ENCODE measurements at places on chromosomes 7 and 10.

DNA sequence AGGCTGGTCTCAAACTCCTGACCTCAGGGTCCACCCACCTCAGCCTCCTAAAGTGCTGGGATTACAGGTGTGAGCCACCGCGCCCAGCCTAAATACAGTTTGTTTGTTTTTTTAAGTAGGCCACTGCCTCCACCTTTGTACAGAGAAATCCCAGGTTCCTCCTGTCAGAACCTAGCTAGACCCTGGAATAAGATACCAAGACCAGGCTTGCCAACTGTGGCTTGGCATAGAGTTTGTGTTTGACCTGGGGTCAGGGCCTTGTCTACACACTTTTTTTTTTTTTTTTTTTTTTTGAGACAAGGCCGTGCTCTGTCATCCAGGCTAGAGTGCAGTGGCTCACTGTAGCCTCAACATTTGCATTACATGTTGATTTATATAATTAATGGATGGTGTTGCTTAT lies 34.3 kb upstream of the DNAH11 start:
- DNase-seq: no peak

DNA sequence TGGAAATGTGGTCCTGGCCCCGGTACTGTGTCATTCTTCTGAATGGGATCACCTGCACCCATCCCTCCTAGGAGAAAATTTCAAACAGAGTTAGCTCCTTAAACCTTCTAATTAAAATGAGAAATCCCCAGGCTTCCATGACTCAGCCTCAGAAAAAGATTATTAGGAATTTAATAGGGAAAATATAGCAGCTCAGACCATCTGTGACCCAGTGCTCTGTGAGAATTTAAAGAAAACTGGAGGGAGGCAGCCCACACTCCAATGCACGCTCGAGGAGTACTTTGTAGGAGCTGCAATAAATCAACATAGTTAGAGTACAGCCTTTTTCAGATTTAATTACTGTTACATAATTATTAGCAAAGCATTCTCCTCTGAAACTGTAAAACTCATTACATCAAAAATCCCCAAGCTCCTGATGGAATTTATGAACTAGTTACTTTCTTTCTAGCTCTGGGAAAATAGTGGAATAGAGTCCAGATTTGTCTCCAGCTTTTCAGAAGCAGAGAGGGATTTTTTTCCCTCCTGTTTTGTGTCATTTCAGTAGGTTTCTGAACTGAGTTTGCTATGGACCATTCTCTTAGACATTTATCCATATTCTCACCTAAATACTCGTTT lies 30.1 kb downstream of the NEUROD6 start:
- no peak for DNase-seq

DNA sequence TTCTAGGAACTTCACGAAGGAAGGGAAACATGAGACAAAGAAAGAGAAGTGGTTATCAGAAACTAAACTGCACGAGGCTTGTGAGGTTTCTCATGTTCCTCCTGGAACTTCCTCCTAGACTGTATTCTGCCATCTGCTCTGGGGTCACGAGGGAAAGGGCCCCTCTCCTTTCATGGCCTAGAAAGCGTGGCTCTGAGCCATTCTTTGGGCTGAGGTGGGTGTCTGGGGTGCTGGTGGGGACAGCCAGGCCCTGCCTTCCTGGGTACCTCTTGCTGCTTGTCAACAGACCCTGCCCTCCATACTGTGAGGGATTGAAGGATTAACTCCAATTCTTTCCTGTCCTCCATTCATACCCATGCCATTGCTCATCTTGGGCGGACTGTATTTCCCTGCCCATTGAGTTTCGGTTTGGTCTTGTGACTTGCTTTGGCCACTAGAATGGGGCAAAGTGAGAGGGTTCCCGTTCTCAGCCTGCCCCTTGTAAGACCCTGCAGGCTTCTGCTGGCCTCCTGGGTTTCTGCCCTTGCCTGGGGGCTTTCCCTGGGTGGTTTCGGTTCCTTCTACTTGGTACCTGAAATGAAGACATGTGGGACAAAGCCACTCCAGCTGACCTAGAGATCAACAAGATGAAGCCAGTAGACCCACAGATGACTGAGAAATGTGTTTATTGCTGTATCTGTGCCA lies 14.9 kb upstream of the GIMAP8 start:
- DNase-seq: no peak

DNA sequence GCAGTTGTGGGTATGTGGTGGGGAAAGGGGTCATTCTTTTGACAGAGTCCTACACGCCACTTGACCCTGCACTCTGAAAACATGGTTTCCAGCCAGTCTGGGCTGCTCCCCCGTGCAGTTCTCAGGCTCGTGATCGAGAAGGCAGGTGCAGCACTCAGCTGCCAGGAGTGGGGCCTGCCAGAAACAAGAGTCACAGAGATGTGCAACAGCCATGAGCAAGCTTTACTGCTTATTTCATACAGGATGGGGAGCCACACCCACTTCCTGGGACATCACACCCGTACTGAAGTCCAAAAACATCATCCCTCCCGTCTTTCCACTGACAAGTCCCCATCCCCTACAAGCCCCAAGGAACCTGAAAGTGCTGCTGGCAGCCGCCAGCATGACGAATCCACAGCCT lies 9.3 kb downstream of the ATG9B start:
- DNase-seq: no peak

DNA sequence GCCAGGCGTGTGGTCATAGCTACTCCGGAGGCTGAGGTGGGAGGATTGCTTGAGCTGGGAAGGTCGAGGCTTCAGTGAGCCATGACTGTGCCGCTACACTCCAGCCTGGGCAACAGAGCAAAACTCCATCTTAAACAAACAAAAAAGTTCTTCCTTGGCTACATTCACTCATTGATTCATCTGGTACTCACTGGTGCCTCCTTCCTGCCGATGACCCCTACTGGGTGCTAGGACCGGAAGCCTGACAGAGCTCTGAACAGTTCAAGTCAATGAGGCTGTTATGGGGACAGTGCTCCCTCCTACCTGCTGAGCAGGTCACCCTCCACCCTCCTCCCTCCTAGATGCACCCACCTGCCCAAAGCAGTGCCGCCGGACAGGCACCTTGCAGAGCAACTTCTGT lies 4.9 kb downstream of the PCOLCE start:
- no peak for DNase-seq

DNA sequence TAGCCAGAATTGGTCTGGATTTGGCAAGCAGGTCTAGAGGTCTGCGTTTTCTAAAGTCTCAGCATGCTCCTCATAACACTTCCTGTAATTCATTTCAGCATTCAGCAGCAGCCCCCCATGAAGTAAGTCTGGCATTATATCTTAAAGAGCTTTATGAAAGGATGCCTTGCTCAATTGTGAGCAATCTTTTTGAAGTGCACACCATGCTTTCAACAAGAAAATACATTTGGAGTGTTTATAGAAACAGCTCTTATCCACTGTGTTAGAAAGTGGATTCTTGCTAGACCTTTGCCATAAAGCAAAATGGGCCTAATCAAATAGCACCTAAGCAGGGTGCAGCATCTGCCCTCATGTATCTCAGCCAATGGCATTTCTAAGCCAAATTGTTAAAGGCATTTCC lies 378.0 kb upstream of the AKR1E2 start:
- no peak for DNase-seq

DNA sequence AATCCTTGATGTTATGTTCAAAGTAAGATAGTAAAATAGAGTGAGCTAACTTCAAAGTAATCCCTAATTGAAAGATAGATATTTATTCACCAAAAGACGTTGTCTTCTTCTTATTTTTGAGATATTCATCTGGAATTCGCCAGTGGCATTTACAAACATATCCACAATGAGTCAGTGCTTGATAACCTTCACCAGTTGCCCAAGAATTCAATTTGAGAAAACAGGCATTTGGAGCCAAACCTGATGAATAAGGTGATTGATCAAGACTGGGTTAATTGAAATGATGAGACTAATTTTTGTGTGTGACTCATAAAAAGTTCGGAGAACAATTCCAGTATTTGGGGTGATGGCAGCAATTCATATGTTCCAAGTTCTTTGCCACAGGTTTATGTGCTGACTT lies 344.0 kb downstream of the ARL4A start:
- DNase-seq: no peak

- DNase-seq: no peak
Observed at GRCh38 chr7:506921-507622, 12.6 kb downstream of the PDGFA start.

GRCh38 chr7:27220440-27220955 lies 20.6 kb upstream of the HOXA13 start:
- DNase-seq: no peak

DNA sequence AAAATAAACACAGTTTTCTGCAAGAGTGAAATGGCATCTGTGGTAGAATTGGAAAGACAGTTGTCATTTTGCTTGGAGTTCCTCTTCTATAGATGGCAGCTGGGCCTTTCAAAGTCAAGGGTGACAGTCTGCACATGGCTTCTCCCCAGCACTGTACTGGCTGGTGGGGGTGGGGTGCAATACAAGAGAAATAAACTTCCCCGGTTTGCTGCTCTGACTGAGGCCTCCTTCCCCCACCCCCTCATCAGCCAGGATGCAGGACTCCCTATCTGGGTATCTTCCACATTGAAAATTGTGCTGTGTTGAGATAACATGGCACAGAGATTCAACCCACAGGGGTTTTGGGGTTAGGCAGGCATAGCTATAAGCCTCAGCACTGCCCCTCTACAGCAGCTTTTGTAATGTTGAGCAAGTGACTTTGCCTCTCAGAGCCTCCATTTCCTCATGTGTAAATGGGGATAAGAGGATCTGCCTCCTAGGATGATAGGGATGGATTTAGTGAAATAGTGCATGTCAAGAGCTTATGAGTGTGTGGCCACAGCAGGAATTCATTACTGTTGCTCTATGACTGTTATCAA lies 85.8 kb upstream of the WDR11 start:
- DNase-seq: no peak

GRCh38 chr7:12827920-12828319 lies 140.5 kb downstream of the ARL4A start:
- no peak for DNase-seq

- DNase-seq: no peak
Observed at GRCh38 chr7:142248166-142249160, 9.4 kb downstream of the PRSS58 start.

- DNase-seq: no peak
Observed at GRCh38 chr10:97229322-97230015, 43.7 kb upstream of the SLIT1 start.
